ENCODE measurements at places on chromosomes 6 and 20.
A peak's percentile ranks its signal among the peaks of the same experiment; 100 is the strongest.

DNA sequence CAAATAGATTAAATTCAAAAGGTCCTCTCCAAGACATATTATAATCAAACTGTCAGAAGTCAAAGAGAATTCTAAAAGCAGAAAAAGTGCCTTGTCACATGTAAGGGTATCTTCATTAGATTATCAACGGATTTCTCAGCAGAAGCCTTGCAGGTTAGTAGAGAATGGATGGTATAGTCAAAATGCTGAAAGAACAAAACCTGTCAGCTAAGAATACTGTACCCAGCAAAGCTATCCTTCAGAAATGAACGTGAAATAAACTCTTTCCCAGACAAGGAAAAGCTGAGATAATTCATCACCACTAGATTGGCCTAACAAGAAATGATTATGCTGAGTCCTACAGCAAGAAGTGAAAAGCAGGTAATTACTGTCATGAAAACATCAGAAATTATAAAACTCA is 92.9 kb downstream of the STXBP5 start:
- no peak for DNase-seq

GRCh38 chr6:30979141-30979540 is 4.4 kb upstream of the MUC21 start:
- DNase-seq, result no peak

DNA sequence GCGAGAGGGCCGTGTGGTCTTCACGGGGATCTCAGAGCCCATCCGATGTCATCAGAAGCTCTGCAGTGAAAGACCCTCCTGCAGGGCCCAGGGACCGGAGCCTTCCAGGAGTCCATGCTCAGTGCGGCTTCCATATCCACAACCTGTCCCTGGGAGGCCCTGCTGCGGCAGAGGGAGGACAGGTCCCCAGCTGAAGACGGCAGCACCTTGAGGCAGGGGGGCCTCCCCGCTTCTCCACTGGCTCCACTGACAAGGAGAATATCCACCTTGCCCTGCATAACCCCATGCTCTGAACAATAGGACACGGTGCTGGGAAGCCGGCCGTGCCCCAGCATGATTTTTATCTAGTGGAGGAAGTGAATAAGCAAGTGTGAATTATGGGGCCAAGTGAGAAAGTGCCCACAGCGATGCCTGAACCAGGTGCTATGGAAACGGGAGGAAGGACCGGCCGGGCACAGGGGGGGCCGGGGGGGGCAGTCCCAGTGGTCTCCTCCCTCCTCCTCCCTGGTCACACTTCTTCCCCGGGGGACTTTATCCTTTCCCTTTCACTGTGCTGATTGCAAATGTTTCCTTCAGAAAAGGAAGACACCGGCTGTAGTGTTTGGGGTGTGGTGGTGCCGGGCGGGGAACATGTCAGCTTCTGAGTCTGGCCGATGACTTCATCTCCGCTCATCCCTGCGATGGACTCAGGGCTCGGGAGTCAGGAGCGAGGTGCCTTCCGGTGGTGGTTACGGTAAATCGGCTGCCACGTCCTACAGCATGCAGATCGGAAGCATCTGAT is 225.1 kb downstream of the ERMARD start:
- DNase-seq, result no peak

GRCh38 chr20:48740712-48741111 is 87.1 kb downstream of the PREX1 start:
- DNase-seq, result no peak

DNA sequence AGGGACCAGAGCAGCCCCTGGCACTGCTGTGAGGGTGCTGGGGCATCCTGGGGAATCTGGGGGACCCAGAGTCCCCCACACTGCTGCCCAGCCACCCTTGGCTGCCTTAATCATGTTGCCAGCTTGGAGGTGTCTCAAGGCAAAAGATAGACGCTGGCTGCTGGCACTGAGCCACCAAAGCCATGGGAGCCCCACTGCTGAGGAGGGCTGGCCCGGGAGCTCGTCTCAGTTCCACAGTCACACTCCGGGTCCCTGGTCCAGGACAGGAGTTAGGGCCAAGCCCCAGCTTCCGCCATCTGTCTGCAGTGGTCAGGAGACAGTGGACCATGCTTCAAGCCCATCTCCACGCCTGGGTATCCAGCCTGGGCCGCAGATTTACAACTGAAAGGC is 41.0 kb upstream of the HMGA1 start:
- no peak for DNase-seq

DNA sequence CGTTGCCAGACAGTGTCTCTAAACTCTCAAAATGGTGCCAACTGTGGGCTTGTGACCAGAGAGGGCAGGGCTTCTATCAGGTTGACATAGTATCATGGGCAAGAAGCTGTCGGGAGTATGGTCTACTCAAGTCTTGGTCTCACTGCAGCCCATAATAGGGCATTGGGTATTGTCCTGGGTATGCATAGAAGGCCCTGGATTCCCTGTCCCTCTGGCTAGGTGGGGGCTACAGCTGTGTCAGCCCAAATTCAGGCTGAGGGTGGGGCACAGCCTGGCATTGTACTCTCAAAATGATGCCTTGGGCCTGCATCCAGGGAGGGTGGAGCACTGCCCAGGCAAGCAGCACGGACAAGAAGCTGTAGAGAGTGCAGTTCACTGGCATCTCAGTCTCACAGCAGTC is 408.8 kb upstream of the MAN1A1 start:
- no peak for DNase-seq

DNA sequence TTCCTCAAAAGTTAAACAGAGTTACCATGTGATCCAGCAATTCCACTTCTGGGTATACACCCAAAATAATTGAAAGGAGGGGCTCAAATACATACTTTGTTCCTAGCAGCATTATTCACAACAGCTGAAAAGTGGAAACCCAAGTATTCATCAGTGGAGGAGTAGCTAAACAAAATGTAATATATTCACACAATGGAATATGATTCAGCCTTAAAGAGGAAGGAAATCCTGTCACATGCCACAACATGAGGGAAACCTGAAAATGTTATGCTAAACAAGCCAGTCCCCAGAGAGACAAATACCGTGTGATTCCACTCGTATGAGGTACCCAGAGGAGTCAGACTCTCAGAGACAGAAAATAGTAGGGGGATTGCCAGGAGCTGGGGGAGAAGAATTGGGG is 44.5 kb downstream of the PXDC1 start:
- DNase-seq, result no peak

GRCh38 chr20:48952656-48953055 is 31.1 kb downstream of the ARFGEF2 start:
- no peak for DNase-seq

DNA sequence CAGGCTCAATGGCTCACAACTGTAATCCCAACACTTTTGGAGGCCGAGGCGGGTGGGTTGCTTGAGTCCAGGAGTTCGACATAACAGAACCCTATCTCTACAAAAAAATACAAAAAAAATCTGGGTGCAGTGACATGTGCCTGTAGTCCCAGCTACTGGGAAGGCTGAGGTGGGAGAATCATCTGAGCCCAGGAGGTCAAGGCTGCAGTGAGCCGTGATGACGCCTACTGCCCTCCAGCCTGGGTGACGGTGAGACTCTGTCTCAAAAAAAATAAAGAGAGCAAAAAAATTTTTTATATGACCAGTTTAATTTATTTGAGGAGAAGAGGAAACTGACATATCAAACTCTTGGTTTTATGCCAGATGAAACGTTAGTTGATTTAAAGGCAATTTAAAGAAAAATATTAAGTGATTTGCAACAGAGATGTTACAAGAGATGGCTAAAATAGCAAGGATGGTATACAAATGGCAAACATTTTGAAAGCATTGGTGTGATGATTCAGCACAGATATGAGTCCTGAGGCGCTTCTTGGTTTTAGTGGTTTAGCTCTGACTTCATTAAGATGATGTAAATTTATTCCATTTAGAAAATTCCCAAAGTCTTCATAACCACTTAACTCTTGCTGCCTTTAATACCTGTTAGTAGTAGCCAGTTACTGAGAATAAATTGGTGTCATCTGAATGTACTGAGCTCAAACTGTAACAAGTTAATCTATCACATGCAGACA is 17.7 kb downstream of the GTF2H5 start:
- no peak for DNase-seq

DNA sequence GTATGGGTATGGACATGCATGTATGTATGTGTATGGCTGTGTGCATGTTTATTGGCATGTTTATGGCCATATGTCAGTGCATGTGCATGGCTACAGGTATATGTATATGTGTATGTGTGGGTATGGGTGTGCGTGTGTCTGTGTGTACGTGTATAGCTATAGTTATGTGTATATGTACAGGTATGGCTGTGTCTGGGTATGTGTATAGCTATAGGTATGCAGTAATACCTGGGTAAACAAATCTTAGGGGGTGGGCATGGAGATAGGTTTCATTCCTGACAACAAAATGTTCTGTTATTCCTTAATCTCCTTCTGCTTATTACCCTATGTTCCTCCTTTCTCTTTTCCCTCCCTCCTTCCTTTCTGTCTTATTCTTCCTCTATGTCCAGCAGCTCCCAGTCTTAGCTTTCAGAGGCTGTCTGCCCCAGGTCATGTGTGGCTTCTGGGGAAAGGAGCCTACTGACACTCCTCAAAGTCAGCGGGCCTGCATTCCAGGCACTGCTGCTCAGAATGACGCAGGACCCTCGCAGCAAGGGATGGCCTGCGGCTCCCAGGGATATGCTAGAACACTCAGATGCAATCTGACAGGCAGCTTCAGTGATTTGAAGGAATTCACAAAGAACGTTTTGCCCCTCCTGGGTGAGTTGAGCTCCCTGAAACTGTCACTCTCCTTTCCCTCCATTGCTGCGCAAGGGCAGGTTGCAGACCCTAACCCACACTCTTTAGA is 139.3 kb upstream of the PHACTR1 start:
- DNase-seq, result no peak

- no peak for DNase-seq
Measured at GRCh38 chr20:9581509-9581908, 67.1 kb downstream of the LAMP5 start.

DNA sequence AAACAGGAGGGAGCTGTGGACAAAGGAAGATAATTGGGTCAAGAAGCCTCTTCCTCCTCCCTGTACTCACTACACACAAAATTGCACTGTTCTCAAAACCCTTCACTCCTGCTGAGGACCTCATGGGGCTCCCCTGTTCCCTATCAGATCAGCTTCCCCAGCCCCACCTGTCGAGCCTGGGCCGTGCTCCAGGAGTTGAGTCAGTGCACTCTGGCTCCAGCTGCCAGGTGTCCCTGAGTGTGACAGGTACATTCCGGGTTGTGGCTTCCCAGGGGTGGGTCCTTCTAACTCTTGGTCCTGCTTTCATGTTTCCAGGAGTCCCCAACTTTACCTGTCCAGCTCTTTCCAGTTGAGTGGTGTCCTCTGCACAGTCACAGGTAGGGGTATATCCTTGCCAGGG is 8.4 kb downstream of the RAB5IF start:
- DNase-seq, result peak; percentile 13

DNA sequence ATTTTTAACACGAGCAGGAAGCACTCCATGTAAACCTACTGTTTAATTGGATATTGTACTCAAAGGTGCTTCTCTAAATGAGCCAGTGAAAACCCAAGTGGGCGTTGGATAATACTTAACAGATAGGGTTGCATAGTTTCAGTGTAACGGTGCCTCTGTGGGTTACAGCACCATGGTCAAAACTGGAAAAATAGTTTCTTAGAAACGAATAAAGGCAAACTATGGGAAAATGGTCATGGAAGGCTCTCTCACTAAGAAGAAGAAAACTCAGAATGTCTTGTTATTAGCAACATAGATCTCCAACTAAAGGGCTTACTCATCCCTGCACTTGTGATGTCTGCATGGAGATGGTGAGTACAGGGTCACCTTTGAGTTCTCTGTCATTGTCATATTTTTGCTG is 59.1 kb upstream of the NEDD9 start:
- no peak for DNase-seq

GRCh38 chr6:73798592-73798991 is 102.6 kb downstream of the CD109 start:
- DNase-seq, result no peak

All from NCI-H1092 treated with DMSO at 0.1 percent for 48 hours (cell line).